ENCODE measurements at places on chromosomes 2 and 18. TPM values are rescaled to one million over a fixed set of nuclear protein-coding genes. Genes with fewer than 3 reads are reported as not detected.

SLC9A4 gene
- total RNA-seq = 0.04 TPM

CDCA7 gene
- 76.9 TPM for total RNA-seq

MREG gene
- 10.3 TPM for total RNA-seq

TUBB6 gene
- 108 TPM for total RNA-seq

GRB14 gene
- total RNA-seq = not detected

DNA sequence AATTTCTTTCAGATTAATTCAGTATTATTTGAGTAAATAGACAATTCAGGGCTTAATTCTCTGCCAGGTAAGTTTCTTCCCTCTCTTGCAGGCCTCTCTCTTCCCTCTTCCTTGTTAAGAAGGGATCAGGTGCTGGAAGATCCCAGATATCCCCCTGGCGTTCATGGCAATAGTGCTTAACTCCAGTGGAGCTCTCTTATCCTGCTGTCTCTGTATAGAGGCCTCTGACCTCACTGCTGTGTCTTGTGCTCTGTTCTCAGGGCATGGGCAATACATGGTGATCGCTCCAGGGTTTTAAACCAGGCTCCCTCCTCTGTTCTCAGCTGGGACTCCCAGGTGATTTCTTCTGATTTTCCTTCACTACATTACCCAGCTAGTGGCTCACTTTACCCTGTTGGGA lies 226.8 kb downstream of the MC4R start:
- no peak overlapping the region for H3K27ac ChIP-seq
- no peak for DNase-seq

- H3K27ac ChIP-seq = no peak overlapping the region
- peak overlapping the region; percentile 28 for H3K4me3 ChIP-seq
- H3K36me3 ChIP-seq = no peaks in the 10 kb centered on the region
- no peak for DNase-seq
These were observed 59.8 kb upstream of the PELI1 start for GRCh38 chr2:64203858-64204632.

LIMS3 gene
- total RNA-seq = 6.2 TPM

GAL3ST2 gene
- total RNA-seq = not detected

SPIRE1 gene
- 14.1 TPM for total RNA-seq

DNA sequence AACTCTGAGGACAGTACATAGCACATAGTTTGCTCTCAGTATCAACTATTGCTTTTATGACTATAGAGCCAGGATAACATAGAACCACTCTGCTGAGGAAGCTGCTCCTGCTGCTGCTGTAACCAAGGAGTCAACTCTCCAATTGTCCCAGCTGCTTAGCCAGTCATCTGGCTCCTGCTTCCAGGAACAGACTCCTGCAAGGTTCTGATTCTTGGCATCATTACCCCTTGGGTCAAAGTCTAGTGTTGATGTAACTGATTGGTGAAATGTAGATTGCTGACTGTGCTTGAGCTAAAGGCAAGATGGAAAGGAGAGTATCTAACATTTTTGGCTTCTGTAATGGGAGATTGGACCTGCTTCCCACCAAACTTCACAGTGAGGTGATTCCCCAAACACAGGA lies 261.9 kb upstream of the FSHR start:
- H3K4me3 ChIP-seq = no peak overlapping the region
- H3K36me3 ChIP-seq = no peaks in the 10 kb centered on the region
- no peaks in the 10 kb centered on the region for H3K4me1 ChIP-seq
- DNase-seq = no peak

- no peak overlapping the region for H3K27ac ChIP-seq
- H3K4me1 ChIP-seq = no peaks in the 10 kb centered on the region
- H3K27me3 ChIP-seq = no peaks in the 10 kb centered on the region
- no peak for DNase-seq
- no peak overlapping the region for H3K4me3 ChIP-seq
These were observed 17.2 kb downstream of the EPHA4 start for GRCh38 chr2:221554769-221555493.

GRCh38 chr18:21463718-21464117 lies 136.8 kb downstream of the ESCO1 start:
- no peaks in the 10 kb centered on the region for H3K27me3 ChIP-seq
- H3K27ac ChIP-seq = no peak overlapping the region
- H3K4me1 ChIP-seq = no peaks in the 10 kb centered on the region
- no peak for DNase-seq
- no peak overlapping the region for H3K4me3 ChIP-seq
- H3K36me3 ChIP-seq = no peaks in the 10 kb centered on the region

GRCh38 chr2:41894563-41895333 lies 153.1 kb upstream of the PKDCC start:
- H3K4me1 ChIP-seq = peaks cover 10% of the 10 kb centered on the region
- H3K36me3 ChIP-seq = no peaks in the 10 kb centered on the region
- no peak overlapping the region for H3K4me3 ChIP-seq
- H3K27me3 ChIP-seq = no peaks in the 10 kb centered on the region
- no peak for DNase-seq

GRCh38 chr2:117536139-117536538 lies 278.4 kb upstream of the DDX18 start:
- no peaks in the 10 kb centered on the region for H3K27me3 ChIP-seq
- H3K27ac ChIP-seq = no peak overlapping the region
- H3K4me3 ChIP-seq = no peak overlapping the region
- H3K4me1 ChIP-seq = no peaks in the 10 kb centered on the region

RASGRP3 gene
- total RNA-seq = 2.0 TPM

DNA sequence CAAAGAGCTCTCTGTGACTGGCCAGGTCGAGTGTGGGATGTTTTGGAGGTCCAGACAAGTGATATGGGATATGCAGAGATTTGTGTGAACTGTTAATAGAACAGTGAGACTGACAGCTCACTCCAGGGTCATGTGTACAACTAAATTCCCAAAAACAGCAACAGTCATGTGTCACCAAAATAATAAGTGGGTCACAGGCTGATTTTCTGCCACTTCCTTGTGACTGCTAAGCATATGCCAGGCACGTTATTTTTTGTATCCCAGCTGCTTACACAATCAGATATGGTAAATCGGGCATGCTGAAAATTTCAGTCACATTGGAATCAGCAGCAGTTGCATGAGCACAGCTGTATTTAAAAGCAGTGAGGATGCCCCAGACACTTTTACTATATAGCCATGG lies 198.7 kb downstream of the PTGR3 start:
- no peaks in the 10 kb centered on the region for H3K27me3 ChIP-seq
- DNase-seq = no peak
- no peak overlapping the region for H3K27ac ChIP-seq
- H3K4me1 ChIP-seq = no peaks in the 10 kb centered on the region

TMEM178A gene
- total RNA-seq = 0.14 TPM

SMARCAL1 gene
- 9.4 TPM for total RNA-seq

DNA sequence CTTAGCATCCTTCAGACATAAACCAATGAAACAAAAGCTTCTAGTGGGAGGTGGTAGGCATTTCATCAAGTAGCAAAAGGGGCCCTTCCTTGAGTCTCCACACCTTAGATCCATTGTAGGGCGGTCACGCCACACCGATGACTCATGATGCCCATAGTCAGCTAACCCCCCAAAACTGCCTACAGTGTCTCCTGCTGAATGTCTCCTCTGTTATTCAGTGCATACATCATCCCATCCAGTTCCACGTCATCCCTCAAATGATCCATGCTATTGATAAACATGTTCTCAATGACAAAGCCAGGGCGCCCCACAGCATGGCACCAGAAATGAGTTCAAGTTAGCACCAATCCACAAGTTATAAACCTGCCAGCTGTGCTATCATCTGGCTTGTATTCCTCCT lies 57.4 kb upstream of the ACKR3 start:
- H3K36me3 ChIP-seq = no peaks in the 10 kb centered on the region
- DNase-seq = no peak
- H3K4me3 ChIP-seq = no peak overlapping the region
- H3K27me3 ChIP-seq = no peaks in the 10 kb centered on the region
- no peak overlapping the region for H3K27ac ChIP-seq

- DNase-seq = no peak
- no peaks in the 10 kb centered on the region for H3K36me3 ChIP-seq
- H3K27me3 ChIP-seq = peaks cover 9% of the 10 kb centered on the region
- H3K4me1 ChIP-seq = no peaks in the 10 kb centered on the region
- H3K27ac ChIP-seq = no peak overlapping the region
These were observed 224.5 kb upstream of the HDAC4 start for GRCh38 chr2:239625156-239625845.

- H3K4me1 ChIP-seq = no peaks in the 10 kb centered on the region
- no peak overlapping the region for H3K4me3 ChIP-seq
- DNase-seq = no peak
- no peaks in the 10 kb centered on the region for H3K36me3 ChIP-seq
These were observed 13.5 kb downstream of the IL36B start for GRCh38 chr2:113039158-113039557.

MYO3B gene
- total RNA-seq = 0.04 TPM
